Activated CD4-positive, alpha-beta T cell treated with anti-CD3 and anti-CD28 coated beads for 36 hours (primary cell): ENCODE measurements at places on chromosomes 4 and X. TPM values are rescaled to one million over a fixed set of nuclear protein-coding genes. Genes with fewer than 3 reads are reported as not detected.

GABRG1 gene
- total RNA-seq = not detected

DNA sequence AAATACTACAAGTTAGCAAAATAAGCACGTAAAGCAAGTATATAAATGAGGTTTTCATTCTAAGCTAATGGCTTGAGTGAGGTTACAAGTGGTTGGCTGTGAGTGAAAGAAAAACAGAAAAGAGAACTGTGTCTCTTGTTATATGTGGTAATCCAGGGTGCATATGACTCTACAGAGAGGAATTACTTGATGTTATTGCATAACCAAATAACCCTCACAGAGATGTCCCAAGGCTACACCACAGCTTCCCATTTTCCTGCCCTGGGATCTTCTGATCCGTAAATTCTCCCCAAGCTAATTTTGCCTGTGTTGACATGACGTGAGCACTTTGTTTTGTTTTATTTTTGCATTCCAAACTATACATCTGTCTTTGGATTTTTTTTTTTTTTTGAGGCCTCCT lies 470.0 kb upstream of the INTU start:
- DNase-seq = no peak

COL4A6 gene
- total RNA-seq = not detected

GRCh38 chr4:38519666-38520065 lies 144.3 kb upstream of the KLF3 start:
- no peak for DNase-seq

GRCh38 chr4:169993531-169993930 lies 32.7 kb downstream of the MFAP3L start:
- DNase-seq = no peak

DNA sequence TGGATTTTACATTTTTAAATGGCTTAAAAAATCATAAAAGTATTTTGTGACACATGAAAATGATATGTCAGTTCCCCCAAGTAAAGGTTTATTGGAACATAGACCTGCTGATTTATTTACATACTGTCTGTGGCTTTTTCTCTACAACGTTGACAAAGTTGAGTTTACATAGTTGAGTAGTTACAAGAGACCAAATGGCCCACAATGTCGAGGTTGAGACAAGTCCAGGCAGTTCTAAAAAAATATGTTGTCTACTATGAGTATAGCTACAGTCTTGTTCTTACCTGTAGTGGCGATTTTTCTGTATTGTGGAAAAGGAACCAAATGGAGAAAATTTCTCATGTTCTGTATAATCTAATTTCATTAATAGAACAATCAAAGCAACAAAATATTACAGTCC lies 163.2 kb downstream of the FRAS1 start:
- no peak for DNase-seq
